ENCODE measurements at places on chromosomes 1 and 21. TPM values are rescaled to one million over a fixed set of nuclear protein-coding genes. Genes with fewer than 3 reads are reported as not detected.

HMCN1 gene
- 13.3 TPM for total RNA-seq

DNA sequence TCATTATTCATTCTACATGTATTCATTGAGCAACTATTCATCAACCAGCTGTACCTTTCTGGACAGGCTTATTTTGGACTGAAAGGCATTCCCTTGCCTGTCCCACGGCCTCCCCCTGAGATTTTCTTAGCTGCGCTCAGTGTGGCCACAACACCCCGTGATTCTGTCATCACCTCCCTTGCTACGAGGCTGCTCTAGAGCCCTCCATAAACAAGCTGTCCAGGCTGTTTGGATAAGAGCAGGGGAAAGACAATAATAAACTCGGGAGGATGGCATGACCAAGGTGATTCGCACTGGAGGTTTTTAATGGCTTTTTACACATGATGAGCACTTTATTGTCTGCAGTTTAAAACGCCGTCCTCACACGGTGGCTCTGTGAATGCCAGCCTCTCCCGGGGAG is 139.7 kb downstream of the ROR1 start:
- no peak for DNase-seq

CLDN8 gene
- total RNA-seq = not detected

GRCh38 chr1:227892489-227893299 is 55.0 kb downstream of the WNT9A start:
- DNase-seq = no peak

GRCh38 chr1:230065161-230065560 is 1.9 kb upstream of the GALNT2 start:
- DNase-seq = no peak

GRCh38 chr1:150649441-150650075 is 20.1 kb upstream of the ENSA start:
- DNase-seq = no peak

DNA sequence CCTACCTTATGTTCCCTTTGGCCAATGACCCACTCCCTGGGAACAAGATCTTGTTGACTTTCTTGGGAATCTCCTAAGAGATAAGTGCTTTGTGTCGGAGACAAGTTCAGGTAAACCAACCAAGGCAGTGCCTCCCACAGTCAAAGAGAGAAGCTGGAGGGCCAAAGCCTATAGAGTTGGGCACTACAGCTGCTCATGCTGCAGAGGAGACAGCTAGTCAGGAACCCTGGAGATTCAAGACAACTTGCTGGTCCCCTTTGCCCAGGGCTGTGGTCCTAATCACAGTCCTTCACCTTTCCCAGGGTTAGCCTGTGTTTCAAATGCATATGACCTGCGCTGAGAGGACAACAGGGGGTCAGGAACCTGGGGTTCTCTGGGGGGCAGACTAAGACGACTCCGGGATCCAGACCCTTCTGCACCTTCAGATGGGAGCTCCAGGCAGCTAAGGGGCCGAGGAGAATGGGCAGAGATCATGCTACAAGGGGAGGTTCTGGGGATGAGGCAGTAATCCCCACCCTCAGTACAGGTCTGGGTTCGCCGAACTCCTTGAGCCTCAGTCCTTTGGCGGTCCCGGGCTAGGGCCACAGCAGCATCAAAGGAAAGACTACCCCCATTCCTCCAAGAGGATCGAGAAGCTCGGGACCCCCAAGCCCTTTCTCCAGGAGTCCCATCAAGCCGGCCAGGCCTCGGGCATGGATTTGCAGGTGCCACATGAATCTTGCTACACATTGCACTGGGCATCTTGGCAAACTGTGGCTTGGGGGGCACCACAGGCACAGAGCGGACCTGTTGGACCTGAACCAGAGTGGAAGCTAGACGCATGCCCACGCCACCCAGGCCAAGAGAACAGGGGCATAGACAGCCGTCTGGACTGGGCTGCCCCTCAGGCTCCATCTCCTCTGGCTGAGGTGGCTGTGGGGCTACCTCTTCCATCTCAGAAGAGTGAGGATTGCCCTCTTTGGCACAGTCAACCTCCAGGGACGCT is 2.0 kb upstream of the USF1 start:
- DNase-seq = no peak

- peak; percentile 74 for DNase-seq
These were observed 32.3 kb downstream of the RCAN1 start for GRCh38 chr21:34582506-34583150.

GRCh38 chr1:167166690-167167075 is 54.0 kb upstream of the POU2F1 start:
- DNase-seq = no peak

- DNase-seq = no peak
These were observed 316.3 kb downstream of the KCNH1 start for GRCh38 chr1:210817385-210818275.

DNA sequence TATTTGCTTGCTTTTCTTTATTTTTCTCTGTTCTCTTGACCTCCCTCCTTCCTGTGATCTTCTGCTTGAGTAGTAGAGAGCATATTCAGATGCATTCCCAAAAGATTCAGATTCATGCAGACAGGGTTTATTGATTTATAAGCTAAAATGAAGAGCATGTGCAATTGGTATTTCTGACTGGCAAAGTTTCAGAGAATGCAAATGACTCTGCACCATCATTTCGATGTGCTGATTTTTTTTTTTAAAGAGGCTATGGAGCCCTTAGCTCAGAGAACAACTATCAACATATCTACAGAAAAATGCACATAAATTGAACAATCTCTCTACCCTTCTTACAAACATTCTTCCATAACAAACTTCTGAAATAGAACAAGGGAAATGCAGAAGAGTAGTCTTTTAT is 312.0 kb downstream of the VAV3 start:
- no peak for DNase-seq

DNA sequence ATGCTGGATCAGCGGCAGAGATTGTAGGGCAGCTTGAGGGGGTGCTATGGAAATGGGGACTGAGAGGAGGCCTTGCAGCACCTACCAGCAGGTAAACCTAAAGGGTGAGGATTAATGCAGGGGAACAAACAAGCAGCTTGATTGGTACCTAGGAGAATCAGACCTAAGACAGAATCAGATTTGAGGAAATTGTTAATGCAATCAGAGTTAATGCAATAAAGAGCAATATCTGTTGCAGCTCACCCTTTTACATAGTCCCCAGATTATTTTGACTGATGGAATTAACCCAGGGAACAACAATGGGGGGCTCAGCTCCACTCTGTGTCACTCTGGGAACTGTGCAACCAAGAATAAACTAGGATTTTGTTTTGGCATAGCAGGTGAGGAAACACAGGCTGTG is 64.5 kb downstream of the ZC3H11B start:
- DNase-seq = no peak

FYB2 gene
- not detected for total RNA-seq

- no peak for DNase-seq
These were observed 57.1 kb upstream of the DMRTB1 start for GRCh38 chr1:53401813-53402745.

DNA sequence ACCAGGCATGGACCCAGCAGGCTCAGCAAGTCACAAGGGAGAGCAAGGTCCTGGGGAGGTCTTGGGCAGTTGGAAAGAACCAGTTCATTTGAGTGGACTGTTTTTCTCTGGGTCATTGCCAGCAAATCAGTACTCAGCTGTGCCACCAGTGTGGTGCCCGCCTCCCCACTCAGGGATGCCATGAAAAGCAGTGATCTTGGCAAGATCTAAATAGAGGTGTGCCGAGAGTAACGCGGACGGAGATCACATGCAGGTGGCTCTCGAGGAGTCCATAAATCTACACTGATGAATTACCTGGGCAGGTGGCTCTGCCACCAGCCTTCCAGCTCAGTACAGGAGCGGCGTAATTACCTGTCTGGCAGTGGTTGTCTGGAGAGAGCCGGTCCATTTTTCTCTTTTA is 642.2 kb downstream of the PTPRU start:
- no peak for DNase-seq

RPE65 gene
- not detected for total RNA-seq

DNA sequence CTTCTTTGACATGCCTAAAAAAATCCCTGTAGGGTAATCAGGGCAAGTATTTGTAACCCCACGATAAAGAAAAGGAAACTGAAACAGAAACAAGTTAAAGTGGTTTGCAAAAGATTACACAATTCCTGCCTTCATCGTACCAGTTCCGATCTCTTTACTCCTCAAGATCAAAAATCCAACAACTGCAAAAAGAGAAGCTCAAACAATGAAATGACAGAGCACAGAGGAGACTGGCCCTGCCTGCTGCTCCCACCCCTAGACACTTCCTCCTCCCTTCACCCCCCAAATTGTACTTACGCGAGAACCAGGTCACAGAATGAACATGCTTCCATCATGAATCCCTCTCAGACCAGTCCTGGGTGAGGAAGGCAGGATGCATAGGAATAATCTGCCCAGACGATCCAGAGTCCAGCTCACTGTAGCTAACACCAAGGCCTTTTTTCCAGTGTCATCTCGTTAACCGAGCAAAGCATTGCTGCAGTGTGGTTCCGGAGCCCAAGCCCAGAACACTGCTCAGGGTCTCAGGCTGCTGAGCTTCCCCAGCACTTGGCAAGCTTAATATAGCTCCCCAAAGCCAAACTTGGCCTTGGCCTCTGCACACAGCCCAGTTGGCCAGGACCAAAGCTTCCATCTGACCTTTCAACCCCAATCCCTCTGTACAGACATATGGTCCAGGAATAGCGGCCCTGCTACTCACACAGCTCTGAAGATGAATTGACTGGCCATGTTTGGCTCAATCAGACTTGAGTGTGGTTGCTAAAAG is 20.3 kb downstream of the RXRG start:
- DNase-seq = peak; percentile 20

DNA sequence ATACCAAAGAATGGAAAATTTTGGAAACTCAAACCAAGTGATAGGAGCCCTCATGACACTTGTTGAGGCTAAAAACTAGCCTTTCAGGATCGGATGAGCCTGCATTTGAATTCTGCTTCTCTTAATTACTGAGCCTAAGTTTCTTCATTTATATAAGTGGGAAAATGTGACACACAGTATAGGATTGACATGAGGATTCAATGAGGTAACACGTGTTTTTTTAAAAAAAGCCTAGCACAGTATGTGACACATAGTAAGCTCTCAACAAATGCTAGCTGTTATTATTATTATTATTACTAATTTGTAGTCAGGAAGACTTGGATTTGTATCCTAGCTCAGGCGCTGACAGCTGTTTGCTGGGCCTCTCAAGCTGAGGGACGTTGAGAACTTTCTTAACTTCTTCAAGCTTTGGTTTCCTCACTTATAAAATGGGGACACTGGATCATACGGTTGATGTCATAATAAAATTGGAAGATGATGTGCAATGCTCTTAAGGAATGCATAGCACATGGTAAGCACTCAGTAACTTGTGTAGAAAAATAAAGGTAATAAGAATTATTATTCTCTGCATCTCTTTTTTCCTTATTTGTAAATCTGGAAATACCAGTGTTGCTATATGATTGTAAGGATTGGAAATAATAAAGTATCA is 55.4 kb upstream of the JUN start:
- no peak for DNase-seq

Data from lung microvascular endothelial cell (primary cell).